A673 (cell line): ENCODE measurements at places on chromosomes 7 and 10. TPM values are rescaled to one million over a fixed set of nuclear protein-coding genes. Genes with fewer than 3 reads are reported as not detected.

PNLIPRP2 gene
- not detected in 2 replicates for total RNA-seq

WDR86 gene
- total RNA-seq: 0.86 and 1.9 TPM in 2 replicates

KAT6B gene
- 21.8 and 22.2 TPM in 2 replicates for total RNA-seq

TMEM196 gene
- total RNA-seq: not detected in 2 replicates

KCNMA1 gene
- total RNA-seq: 0.84 and 1.3 TPM in 2 replicates

CALHM2 gene
- total RNA-seq: 5.9 TPM in 2 replicates

IQUB gene
- 0.20 and 0.62 TPM in 2 replicates for total RNA-seq

REPIN1 gene
- 113 and 114 TPM in 2 replicates for total RNA-seq
